Endothelial cell (in vitro differentiated cells): ENCODE measurements at places on chromosomes 5 and 9.

DNA sequence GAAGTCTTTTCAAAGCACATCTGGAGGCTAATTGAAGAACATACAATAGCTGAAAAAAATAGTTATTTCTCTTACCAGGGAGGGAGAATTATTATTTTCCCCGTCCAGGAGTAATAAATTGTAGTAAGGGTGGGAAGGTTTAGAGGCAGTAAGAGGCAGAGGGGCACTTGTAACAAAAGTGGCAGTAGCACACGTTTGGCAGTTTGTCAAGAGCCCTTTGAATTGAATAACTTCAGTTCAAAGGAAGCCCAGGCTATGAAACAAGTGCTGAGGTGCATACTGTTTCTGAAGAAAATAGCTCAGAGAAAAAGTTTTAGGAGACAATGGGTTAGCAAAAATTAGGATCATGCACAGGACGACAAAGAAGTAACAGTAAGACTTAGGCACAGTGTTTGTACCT is 451.3 kb downstream of the LRRC70 start:
- DNase-seq: no peak

GRCh38 chr5:159802661-159803060 is 113.6 kb upstream of the ADRA1B start:
- DNase-seq: no peak

DNA sequence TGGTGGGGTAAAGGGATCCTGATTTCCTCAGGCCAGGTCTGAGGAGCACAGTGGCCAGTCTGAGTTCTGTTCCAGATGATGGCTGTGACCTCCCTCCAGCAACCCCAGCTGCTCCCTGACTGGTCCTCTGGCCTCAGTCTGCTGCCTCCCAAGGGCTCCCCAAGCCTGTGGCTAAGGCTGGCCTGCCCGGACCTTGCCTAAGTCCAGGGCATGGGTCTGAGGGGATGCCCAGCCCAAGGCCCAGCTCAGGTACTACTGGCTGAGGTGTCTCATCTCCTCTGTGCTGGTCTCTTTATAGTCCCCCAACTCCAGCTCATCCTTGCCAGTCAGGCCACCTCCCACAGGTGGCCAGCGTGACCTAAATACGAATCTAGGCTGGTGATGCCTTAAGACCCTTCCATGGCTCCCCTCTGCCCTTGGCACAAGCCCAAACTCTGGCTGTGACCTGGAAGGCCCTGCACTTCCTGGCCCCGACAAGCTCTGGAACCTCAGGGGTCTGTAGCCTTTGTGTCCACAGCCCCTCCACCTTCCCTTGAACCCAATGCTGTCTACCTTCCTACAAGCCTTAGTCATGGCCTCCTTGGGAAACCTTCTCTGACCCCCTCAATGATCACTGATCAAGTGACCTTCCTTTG is 9.8 kb downstream of the KIF12 start:
- no peak for DNase-seq

- DNase-seq: no peak
These were observed 163.9 kb downstream of the ARRDC3 start for GRCh38 chr5:91219091-91219802.

DNA sequence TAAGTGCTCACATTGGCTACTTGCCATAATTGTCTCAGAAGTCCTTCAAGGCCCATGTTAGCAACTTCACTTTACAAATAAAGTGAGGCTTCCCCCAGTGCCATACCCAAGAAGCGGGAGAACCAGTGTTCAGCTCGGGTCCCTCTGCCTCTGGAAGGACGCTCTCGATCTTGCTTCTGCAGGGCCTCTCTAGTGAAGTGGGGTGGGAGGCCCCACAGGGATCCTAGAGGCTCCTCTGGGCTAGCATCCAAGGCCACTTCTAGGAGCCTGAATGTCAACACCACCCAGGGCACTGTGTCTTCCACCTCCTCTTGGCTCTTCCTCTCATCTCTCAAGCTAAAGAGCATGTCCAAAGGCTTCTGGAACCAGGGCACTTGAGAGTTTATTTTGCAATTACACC is 282.5 kb downstream of the GADD45G start:
- DNase-seq: no peak

DNA sequence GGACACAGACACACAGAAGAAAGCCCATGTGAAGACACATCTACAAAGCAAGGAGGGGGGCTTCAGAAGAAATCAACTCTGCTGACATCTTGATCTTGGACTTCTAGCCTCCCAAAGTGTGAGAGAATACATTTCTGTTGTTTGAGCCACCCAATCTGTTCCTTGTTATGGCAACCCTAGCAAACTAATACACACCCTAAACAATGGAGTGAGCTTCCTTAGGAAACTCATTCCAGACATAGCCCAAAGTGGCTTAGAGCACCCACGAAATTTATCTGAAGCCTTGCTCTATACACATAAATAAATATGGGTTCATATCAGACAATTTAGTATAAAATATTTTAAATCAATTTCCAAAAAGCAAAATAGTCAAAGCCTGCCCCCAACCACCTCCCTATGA is 7.6 kb upstream of the TBC1D2 start:
- DNase-seq: no peak

DNA sequence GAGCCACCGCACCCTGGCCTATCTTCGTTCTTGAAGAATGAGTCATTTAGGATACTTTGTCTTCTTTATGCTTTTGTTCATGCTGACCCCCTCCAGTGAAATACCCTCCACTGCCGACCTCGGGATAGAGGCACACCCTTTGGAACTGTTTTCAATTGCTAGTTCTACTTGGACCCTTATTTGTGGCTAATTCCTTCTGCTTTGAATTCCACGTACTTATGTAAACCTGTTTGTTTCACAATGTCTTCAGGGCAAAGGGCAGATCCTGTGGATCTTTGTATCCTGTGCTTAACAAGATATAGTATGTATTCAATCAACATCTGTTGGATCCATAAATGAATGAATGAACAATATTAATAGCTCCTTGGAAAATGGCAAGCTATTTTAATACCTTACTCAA is 19.6 kb upstream of the AOPEP start:
- no peak for DNase-seq

GRCh38 chr5:9547122-9547947 is 1.5 kb upstream of the SEMA5A start:
- peak; percentile 10 for DNase-seq

GRCh38 chr9:70130266-70130665 is 86.6 kb downstream of the MAMDC2 start:
- DNase-seq: no peak

- no peak for DNase-seq
These were observed 119.4 kb upstream of the PHYKPL start for GRCh38 chr5:178352035-178352349.

- no peak for DNase-seq
These were observed 263.6 kb downstream of the FANCC start for GRCh38 chr9:95053611-95054570.

- no peak for DNase-seq
These were observed 32.6 kb downstream of the SPATA31D1 start for GRCh38 chr9:82021198-82021597.

DNA sequence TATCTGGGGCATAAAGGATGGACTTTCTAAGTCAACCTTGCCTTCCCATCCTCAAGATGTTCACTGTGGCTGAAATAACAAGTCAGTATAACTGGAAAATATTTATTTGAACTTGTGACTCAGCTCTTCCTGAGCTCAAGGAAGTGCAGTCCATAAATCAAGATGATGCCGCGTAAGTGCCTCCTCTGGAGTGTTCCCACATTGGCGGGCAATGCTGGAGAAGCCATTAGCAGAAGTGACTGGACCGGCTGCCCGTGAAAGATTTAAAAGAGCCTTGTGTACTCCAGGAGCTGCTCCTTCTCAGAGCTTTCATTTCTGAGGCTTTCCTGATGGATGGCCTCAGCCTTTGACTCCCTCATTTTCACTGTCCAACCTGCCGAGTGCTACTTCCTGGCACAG is 17.4 kb downstream of the TMOD1 start:
- DNase-seq: no peak

DNA sequence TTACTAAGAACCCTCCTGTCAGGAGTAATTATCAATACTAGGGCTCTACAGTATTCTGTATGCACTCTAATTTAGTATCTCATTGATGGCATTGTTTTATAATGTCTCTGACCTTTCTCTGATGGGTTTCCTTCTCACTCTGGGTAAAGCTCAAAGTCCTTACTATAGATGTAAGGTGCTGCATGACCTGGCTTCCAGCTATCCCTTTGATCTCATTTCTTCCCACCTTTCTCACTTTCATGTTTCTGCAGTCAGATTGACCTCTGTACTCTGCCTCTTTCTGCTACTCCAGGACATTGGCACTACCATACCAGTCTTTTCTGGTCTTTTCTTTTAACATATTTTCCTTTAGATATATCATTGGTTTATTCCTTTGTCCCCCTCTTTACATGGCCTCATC is 2332.8 kb upstream of the C9orf72 start:
- no peak for DNase-seq

DNA sequence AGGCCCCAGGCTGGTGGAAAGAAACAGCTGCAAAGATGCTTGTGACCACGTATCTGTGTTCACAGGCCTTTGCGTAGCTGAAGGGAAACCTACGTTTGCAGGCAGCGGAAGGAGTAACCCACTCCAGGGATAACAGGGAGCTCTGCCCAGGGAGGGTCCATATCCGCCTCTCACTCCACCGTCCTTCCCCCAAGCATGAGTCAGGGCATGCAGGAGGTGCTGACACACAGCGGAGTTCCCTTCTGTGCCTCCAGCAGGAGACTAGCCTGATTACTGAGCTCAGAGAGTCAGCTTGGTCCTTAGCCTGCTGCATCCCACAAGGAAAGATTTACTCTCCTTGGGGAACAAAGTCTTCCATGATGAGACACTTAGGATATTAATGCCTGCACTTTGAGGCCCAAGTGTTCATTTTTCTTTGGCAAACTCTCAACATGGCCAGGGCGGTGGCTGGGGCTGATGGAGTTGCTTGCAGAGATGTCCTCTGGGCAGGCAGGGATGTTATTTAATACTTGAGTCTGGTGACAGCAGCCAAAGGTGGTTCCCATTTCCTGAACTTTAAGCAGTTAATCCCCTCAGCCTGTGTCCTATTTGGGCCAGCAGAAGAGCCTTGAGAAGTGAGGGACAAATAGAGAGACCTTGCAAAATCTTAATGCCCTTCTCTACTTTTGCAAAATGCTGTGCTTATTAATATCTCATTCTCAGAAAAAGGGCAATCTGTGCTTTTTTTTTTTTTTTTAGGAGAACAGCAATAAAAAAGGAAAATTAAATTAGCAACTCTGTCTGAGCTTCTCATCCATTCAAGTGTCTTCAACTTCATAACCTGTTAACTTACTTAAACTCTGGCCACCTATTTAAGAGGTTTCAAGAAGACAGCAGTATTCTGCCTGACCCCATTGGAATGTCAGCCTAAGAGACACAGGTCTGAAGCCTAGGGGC is 222.1 kb downstream of the HSPA4 start:
- no peak for DNase-seq

DNA sequence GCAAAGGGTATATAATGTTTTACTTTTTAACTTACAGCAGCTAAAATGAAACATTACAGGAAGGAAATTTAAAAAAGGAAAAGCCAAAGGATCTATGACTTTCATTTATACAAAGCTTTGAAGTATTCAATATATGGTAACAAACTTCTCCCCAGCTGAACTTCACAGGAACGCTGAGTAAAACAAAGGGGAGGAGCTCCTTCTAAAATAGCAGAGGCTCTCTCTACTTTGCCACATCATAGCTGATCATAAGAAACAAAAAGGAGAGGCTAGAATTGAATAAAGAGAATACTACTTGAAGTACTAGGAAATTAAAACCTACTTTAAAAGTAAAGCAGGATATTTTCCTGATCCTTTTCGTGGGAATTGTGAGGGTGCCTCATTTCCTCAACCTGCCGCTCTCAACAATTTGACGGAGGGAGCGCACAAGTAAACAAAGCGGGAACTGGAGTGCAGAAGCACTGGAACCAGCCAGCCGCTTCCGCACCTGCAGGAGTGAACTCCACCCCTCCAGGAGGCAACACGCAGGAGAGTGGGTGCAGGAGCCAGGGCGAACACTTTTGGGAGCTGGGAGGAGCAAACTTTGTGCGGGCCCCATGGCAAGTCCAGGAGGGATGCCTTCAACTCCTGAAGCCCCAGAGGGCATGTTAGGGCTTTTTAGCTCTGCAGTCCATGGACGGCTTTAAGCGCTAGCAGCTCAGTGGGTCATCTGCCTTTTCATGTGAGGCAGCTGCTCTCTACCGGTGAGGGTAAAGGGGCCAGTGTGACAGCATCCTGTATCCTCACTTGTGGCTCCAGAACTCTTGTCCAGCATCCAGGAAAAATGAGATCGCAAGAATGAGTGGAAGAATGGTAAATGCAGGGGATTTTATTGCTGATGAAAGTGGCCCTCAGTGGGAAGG is 757.4 kb downstream of the PTPRD start:
- DNase-seq: no peak

GRCh38 chr5:159510282-159510681 is 180.0 kb upstream of the IL12B start:
- DNase-seq: peak; percentile 11

DNA sequence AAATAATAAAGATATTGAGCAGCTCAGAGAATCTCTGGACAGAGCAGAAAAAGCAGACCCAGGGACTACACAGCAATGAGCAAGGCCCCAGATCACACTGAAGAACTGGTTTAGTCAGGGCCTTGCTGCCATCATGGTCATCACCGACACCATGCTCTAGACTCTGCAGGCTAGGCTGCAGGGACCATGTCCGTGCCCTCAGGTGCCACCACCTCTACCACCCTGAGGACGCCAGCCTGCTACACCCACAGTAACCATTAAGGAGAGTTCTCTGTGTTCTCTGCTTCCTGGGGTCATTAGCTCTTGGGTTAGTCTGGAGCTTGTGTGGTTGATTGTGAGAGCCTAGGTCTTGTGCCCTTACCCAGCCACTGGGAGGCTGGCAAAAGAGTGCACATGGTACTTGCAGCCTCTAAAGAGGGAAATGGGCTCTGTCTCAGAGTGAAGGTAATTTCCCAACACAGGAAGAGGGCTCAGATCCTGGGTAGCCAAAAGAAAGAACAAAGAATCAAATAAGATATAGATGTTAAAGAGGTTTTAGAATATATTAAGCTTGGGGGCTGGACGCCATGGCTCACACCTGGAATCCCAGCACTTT is 31.9 kb upstream of the JADE2 start:
- DNase-seq: no peak

DNA sequence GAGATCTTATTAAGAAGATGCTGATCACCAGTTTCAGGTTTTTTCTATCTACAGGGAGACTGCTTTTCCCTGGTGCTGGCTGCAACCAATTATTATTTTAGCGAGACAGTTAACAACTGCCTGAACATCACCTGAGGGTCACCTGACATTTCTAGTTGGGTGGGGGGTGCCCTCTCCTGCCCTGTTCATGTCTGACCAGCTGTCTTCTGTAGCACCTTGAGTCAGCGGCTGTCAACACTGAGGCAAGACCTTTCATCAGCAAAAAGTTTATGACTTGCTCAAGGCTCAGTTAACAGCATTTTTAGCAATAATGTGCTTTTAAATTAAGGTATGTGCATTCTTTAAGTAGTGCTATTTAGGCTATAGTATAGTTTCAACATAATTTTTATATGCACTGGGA is 58.0 kb downstream of the ADCY2 start:
- no peak for DNase-seq

- no peak for DNase-seq
These were observed 16.0 kb downstream of the ABITRAM start for GRCh38 chr9:108950168-108950567.

- no peak for DNase-seq
These were observed 91.1 kb upstream of the NR3C1 start for GRCh38 chr5:143494595-143494994.

- no peak for DNase-seq
These were observed 24.2 kb downstream of the TNIP1 start for GRCh38 chr5:151056379-151057325.

GRCh38 chr9:112110094-112110776 is 64.9 kb downstream of the SUSD1 start:
- DNase-seq: no peak

- DNase-seq: no peak
These were observed 244.3 kb upstream of the PUM3 start for GRCh38 chr9:3088219-3088618.
